ENCODE measurements at places on chromosomes 2 and 18.

- no peak for DNase-seq
Observed at GRCh38 chr2:124091721-124092120, 66.6 kb downstream of the CNTNAP5 start.

DNA sequence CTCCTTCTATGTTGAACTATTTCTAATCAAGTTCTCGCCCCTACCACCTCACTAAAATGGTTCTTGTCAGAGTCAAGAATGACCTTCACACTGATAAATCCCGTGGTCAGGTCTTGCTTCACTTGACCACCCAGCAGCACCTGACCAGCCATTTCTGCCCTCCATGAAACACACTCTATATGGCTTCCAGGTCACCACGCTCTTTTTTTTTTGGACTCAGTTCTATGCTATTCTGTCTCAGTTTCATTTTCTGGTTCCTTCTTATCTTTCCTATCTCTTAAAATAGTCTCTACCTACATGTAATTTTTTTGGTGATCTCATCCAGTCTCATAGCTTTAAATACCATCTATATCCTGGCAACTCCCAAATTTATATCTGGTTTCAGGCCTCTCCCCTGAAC lies 11.4 kb downstream of the EIF2AK3 start:
- no peak for DNase-seq

DNA sequence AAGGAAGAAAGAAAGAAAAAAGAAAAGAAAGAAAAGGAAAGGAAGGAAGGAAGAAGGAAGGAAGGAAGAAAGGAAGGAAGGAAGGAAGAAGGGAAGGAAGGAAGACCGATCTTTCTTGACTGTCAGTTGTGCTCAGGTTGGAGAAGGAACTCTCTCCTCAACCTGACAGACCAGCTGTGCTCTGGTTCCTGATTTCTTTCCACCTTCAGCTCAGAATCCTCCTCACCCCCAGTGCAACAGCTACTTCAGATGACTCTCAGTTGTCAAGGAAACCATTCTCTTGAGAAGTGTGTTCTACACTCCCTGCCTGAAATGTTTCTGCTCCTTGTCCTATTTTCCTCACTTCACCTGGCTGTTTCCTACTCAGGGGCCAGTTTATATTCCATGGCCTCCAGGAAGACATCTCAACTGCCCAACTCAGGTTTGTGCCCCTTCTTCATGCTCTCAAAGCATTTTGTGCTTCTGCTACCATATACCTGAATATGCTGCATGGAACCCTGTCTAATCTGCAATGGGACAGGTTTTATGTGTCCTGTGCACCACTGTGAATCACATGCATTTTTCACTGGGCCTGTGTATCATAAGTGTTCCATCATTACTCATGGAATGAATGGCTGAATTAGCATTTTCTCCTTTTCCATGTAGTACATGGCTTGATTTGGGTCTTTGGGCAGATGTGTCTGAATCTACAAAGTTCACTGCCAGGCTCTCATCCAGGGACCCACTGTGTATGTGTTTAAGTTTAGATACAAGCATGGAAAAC lies 32.8 kb upstream of the DOCK10 start:
- DNase-seq, result no peak

GRCh38 chr2:170509452-170510193 lies 205.5 kb upstream of the SP5 start:
- DNase-seq, result no peak

GRCh38 chr2:1936427-1936980 lies 192.2 kb upstream of the PXDN start:
- no peak for DNase-seq

- no peak for DNase-seq
Observed at GRCh38 chr2:10016001-10016801, 27.1 kb upstream of the KLF11 start.

- no peak for DNase-seq
Observed at GRCh38 chr2:122384768-122385333, 629.4 kb downstream of the TSN start.

DNA sequence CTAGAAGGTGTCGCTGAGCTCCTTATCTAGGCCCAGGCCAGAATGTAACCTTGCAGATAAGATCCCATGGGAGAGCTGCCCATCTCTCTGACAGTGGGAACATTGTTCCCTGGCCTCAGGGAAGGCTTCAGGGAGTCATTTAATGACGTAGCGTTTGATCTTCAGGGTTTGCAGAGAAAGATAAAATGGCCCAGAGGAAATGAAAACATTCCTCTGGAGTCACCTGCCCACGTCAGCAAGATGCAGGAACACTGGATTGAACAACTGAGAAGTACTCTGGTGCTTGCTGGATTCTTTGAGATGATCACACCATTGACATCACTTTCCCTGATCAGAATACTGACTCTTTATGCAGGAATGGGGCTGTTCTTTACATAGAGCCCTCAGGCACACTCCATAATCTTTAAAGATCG lies 51.6 kb downstream of the MAPK4 start:
- no peak for DNase-seq

DNA sequence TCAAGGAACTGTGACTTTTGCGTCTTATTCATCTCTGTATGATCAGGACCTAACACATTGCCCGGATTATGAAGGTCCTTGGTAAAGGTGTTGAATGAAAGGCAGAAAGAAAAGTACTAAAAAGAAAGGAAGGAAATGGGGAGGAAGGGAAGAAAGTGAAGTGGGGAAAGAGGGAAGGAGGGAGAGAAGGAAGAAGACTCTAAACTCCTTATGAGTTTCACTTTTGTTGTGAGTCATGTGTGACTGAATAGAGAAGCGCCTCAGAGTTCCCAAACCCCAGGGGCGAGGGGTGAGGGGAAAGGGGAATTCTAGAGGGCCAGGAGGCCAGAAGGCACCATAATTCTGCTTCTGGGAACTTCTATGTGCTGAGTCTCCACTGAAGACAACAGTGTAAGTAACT lies 30.9 kb upstream of the OSBPL6 start:
- DNase-seq, result peak; percentile 20

DNA sequence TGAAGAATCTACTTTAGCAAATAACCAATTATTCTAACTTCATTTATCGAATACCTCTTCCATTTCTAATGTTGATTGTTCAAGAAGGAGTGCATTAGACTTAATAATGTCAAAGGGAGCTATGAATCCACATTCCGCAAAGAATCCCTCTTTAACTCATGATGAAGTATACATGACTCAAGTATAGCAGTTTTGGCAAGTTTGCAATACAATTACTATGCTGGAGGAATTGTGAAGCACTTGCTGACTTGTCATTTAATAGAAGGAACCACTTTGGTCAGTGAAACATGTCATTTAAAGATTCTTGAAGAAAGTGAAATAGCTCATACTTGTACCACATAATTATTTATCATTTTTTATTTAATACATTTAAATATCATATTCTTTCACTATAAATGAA lies 125.1 kb downstream of the SLC39A10 start:
- DNase-seq, result no peak

DNA sequence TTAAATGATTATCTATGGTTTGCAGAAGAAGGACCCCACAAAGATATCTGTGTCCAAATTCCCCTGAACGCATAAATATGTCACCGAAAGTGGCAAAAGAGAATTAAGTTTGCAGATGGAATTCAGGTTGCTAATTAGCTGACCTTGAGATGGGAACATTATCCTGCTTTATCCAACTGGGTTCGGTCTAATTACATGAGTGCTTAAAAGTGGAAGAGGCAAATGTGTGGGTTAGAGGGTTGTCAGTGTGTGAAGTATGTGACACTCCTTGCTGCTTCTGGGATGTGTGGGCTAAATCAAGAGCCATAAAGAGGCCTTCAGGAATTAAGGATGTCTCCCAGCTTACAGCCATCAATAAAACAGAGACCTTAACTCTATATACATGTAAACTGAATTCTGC lies 53.5 kb downstream of the CDH19 start:
- DNase-seq, result no peak

DNA sequence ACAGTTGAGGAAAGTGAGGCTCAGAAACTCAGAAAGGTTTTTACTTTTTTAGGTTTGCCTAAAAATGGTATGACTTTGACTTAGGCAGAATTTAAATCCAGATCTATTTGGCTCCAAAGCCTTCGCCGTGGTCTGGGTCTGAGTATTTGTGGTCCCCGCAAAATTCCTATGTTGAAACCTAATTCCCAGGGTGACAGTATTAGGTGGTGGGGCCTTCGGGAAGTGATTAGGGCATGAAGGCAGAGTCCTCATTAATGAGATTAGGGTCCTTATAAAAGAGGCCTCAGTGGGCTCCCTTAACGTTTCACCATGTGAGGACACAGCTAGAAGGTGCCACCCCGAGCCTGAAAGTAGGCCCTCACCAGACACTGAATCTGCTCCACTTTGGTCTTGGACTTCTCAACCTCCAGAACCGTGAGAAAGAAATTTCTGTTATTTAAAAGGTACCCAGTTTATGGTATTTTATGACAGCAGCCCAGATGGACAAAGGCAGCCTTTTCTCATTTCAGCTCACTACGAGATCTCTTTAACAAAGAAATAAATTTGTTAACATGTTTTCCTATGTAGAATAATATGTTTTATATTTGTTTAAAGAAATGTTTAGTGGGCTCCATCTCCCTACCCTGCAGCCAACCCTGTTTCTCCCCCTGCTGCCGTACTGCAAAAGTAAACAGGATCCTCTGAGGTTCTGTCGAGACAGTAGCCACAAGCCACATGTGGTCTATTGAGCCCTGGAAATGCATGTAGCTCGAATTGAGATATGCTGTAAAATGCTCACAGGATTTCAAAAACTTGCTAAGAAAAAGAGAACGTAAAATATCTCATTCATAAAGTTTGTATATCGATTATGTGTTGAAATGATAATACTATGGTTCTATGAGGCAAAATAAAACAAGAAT lies 80.6 kb downstream of the MOGAT1 start:
- DNase-seq, result peak; percentile 33

DNA sequence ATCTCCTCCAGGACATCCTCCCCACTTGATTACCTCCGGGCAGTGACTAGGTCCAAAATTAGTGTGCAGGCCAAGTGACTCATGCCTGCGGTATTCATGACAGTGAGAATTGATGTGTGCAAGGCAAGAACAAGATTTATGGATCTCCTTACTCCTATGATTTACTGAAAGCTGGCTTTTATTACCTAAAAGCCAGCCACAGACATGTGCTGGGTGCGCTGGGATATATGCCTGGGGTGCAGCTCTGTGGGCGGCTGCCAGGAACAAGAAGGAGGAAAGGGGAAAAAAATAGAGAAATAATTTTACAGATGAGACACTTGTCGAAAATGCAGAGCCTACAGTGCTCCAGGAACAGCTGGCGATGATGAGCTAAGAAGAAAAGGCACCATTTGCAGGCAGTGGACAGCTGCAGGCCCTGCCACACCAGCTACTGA lies 359.3 kb downstream of the CMPK2 start:
- peak; percentile 60 for DNase-seq

GRCh38 chr18:13520306-13520705 lies 206.1 kb downstream of the FAM210A start:
- DNase-seq, result no peak

DNA sequence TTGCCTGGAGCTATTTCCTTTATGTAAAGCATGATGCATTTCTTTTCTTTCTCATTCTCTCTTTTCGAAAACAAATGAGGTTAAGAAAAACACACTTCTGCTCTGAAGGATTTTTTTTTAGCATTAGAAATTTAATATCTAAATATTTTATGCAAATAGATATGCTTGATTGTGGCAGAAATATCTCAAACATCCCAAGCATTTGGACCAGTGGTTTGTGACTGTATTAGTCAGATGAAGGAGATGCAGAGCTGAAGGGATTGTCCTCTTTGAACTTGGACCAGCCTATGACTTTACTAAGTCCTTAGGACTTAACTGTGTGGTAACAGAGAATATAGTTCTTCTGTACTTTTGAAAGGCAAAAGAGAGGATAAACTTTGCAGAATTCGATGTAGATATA lies 335.9 kb upstream of the NT5C1B start:
- DNase-seq, result peak; percentile 96

DNA sequence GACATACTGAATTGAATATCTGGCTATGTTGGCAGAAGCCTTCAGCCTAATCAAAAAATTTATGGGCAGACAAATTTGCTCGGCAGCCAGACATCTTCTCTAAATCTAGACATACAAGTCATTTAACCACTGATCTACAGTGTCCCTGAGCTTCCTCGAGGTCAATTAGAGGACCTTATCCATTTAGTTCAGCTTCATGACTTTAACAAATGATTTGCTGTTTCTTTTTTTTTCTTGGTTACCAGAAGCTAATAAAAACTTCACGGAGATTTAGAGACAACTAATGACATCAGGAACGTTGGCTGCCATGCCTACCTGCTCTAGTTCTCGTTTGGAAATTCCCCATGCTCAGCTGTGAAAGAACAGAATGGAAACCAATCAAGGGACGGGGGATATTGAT lies 223.8 kb downstream of the BCL2 start:
- DNase-seq, result no peak

GRCh38 chr2:28366149-28366495 lies 26.5 kb upstream of the FOSL2 start:
- DNase-seq, result no peak

GRCh38 chr2:180174580-180174979 lies 167.5 kb upstream of the CWC22 start:
- no peak for DNase-seq

DNA sequence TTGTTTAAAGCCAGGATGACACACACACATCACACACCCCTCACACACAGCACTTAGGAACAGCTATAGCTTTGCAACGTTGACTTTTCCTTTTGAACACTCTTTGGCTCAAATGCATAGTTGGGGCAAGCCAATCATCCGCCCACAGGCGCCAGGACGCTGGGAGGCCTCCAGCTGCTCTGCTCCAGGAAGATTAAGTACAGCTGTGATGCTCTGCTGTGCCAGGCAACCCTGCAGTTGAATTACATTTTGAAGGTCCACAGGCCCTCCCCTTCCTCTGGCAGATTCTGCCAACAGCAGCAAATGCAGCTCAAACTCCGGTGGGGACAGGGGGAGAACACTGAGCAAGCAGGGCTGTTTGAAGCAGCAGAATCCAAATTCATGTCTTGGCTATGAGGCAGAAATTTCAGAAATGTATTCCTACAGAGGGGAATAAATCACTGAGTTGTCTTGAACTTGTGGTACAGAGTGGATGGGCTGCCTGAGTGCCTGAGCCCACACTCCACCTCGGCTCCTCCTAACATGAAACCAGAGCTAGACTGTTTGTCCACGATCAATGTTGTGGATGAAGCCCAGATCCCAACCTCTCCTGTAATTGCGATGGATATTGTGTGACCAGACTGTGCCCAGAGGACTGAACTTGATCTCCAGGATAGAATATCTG lies 86.5 kb upstream of the PPP1CB start:
- peak; percentile 74 for DNase-seq

DNA sequence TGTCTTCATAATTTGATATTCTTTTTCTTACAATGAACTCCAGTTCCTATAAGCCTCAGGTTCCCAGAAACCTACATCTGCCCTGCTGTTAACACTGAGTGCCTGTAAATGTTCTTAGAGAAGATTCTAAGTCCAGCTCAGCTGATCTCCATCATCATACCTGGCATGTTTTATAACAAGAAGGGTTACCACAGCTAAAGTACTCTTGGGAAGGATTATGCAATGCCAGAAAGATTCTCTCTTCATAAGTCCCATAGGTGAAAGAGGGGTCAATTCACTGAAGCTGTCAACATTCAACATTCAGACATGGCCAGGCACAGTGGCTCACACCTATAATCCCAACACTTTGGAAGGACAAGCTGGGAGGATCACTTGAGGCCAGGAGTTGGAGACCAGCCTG lies 31.3 kb upstream of the PTPN4 start:
- peak; percentile 62 for DNase-seq

- no peak for DNase-seq
Observed at GRCh38 chr2:177905640-177906039, 166.9 kb downstream of the PDE11A start.

GRCh38 chr2:224194161-224194560 lies 155.1 kb upstream of the SERPINE2 start:
- DNase-seq, result no peak

GRCh38 chr2:1730015-1730927 lies 14.0 kb downstream of the PXDN start:
- peak; percentile 92 for DNase-seq

GRCh38 chr18:57081899-57082298 lies 65.0 kb upstream of the BOD1L2 start:
- DNase-seq, result no peak
